Cardiac fibroblast (primary cell): ENCODE measurements at places on chromosomes 4 and X.

- no peak for DNase-seq
These were observed 637.9 kb downstream of the FAT4 start for GRCh38 chr4:125952631-125953030.

DNA sequence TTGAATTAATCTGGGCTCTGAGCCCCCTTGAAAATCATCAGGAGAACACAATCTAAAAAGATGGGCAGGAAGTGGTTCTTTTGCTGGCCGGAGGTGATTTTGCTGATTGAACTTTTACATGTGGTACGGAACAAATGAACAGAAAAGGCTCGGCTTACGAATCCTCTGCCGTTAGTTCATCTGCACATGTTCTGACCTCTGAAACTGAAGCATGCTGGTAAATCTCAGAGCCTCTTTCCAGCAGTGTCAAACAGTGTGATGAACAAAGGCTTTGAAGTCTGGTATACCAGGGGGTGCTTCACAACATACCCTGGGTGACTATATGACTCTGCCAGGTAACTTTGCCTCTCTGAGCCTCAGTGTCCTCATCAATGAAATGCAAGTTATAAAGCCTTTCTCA, 194.2 kb upstream of the C1QTNF7 start:
- peak; percentile 18 for DNase-seq

GRCh38 chr4:111556141-111556781, 589.0 kb upstream of the FAM241A start:
- peak; percentile 16 for DNase-seq

DNA sequence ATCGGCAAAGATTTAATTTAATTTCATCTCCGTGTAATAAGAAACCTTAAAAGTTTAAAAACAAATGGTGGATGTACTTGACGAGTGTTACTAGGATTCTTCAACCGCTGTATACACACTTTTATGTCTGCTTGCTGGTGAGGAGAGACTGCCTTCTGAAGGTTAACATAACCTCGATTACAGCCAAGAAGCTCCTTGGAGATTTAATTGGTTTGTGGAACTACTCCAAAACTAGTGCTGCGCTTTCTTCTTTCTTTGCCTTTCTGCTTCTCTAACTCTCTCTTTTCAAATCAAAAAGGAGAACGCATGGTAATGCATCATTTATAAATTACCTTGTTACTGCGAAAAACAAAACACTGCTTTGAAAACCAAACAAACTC, 109.0 kb downstream of the ANTXR2 start:
- DNase-seq: no peak

DNA sequence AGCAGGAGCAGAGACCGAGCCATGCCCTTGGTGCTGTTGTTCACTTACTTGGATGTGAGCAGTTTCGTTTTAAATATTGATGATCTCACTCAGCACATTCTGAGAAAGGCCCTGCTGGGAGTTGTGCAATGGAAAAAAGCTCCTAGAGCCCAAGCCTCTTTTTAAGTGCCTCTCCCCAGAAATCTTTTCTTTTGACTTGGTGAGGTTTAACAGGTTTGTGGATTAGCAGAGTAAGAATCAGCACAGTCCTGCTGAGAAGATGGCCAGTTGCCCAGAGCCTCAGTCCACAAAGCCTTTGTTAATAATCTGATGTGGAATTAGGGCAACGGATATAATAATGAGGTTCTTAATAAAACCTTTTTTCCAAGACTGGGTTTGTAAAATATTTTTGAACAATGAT, 157.5 kb upstream of the ATP6AP2 start:
- DNase-seq: peak; percentile 3

DNA sequence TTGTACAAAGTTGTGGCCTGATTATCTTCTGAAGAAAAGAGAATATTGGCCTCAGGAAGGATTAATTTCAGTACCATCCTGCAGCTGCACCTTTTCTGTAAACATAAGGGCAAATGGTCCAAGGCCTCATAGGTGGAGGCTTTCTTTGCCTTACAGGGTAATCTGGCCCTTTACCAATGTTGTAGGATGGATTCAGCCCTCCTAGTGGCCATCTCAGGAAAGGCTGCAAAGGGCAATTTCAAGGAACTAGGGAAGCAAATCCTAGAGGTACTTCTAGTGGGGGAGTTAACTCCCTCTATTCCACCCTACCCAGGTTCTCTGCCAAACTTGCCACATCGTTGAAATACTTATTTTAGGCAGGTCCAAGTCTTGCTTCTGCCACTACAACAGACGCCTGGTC, 57.6 kb downstream of the UGT2B11 start:
- DNase-seq: peak; percentile 11

- DNase-seq: no peak
These were observed 17.5 kb downstream of the FHIP1A start for GRCh38 chr4:151426513-151426912.

GRCh38 chr4:38946919-38947318, 79.3 kb downstream of the FAM114A1 start:
- no peak for DNase-seq

- DNase-seq: peak; percentile 45
These were observed 45.1 kb downstream of the CHM start for GRCh38 chrX:86002076-86002896.

DNA sequence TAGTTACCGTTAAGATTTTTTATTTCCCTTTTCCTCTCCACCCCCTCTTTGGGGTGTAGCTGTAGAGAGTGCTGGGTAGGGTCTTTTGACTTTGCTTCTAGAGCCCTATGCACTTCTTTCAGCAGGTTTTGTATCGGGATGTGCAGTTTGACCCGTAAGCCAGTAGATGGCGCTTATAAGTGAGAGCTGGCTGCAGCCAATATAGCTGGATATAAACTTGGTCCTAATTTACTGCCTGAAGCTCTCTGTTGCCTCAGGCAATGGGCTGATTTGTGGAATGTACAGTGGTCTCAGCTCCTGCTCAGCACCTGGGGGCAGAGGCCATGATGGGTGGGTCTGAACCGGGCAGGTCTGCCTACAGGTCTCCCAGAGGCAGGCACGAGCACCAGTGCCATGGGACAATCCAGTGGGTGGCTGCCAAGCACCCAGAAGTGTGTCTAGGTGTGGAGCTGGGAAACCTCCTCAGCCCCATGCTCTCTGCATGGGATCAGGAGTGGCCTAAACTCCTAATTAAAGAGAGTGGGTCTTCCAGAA, 146.5 kb downstream of the SPANXN1 start:
- DNase-seq: no peak

- DNase-seq: no peak
These were observed 5.7 kb downstream of the MAGEA1 start for GRCh38 chrX:153184787-153185186.

DNA sequence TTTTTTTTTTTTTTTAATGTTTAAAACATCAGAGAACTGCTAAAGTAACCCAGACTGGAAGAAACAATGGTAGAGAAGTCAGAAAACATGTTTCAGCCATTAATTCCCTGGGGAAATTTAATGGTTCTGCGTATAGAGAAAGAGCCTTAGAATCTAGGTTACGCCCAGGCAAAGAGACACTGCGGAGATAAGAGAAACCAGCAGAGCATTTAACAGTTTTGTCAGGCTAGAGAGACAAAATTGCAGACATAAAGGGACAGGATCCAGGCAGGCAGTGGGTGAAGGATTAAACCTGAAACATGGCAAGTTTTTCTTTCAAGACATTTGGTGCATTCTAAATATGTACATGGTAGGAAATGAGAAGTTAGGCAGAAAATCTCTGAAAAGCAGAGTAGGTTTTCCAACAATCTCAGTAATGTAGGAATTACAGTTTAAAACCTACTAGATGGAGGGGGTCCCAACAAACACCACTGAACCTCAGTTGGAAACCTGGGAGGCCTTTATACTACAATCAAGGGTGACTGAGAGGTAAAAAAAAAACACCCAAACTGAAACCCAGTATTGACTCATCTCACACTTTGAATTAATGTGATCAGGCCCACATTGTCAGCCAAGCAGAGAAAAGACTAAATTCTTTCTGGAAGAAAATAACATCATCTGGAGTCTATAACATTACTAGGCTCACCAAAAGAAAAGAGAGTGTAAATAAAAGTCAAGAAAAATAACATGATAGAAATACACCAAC, 254.2 kb upstream of the NWD2 start:
- no peak for DNase-seq

DNA sequence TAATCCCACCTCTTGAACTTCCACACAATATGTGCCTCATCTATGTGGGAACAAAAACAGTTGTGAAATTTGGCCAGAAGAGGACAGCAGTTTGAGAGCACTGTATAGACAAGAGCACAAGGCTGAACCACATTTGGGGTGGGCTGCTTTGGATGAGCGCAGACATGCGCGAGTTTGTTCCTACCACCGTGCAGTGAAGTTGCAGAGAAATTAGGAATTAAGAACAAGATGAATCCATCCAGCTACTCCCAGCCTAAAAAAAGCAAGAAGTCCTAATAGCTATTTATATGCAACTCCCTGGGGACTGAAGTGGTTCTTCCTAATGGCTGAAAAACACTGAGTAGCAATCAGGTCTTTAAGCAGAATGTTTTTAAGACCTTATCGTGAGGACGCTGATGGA, 1.0 kb downstream of the GAB3 start:
- DNase-seq: peak; percentile 53

- peak; percentile 65 for DNase-seq
These were observed 223.7 kb downstream of the COL25A1 start for GRCh38 chr4:109078724-109079123.

- DNase-seq: no peak
These were observed 479.3 kb upstream of the ZFP42 start for GRCh38 chr4:187516224-187516623.

DNA sequence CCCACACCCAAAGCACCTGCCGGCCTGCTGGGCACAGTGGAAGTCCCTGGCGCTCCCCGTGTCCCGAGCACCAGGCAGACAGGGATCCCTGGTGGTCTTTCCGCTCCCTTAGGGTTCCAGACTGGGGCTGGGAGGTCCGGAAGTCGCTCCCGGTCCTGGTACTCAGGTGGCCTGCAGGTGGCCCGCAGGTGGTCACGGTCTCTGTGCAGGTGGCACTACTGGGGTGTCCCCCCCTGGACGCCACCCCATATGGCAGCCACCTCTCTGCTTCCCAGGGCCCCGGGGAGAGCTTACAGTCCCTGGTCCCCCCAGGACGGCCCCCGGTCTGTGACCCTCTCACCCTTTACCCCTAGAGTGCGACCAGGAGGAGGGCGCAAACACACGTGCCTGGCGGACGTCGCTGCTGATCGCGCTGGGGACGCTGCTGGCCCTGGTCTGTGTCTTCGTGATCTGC, 13.6 kb downstream of the SLC25A6 start:
- no peak for DNase-seq

DNA sequence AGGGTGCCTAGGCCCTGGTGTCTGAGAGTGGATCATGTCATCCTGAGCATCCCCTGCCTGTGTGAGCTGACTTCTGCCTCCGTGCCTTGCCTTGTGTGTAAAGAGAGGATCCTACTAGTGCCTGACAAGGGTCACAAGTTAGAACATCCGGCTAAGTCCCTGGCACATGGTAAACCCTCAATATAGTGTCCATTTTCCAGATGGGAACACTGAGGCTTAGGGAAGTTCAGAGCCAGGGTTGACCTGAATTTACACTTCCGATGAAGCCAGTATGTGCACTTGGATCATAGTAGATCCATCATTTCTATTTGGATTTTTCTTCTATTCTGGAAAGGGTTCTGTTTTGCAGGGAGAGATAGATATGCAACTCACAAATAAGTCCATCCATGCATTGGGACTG, 12.5 kb upstream of the PSAPL1 start:
- DNase-seq: no peak

GRCh38 chrX:41302370-41302769, 31.6 kb upstream of the DDX3X start:
- no peak for DNase-seq

GRCh38 chr4:7897811-7898210, 41.9 kb downstream of the AFAP1 start:
- no peak for DNase-seq

DNA sequence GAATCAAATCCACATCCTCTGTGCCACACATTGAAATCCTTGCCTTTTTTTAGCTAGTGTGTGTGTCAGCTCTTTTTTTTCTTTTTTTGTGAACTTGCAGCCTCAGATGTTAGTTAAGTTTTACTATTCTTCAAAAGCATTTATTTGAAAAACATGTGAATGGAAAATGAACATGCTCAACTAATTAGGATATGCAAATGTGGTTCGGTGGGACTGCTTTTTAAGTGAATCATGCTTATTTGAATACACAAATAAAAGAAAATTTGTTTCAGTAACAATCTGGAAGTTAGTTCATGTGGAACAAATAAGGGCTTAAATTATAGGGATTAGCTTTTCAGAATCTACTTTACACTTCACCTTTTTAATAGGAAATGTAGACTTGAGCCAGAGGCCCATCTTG, 751.5 kb upstream of the FAM241A start:
- DNase-seq: no peak

DNA sequence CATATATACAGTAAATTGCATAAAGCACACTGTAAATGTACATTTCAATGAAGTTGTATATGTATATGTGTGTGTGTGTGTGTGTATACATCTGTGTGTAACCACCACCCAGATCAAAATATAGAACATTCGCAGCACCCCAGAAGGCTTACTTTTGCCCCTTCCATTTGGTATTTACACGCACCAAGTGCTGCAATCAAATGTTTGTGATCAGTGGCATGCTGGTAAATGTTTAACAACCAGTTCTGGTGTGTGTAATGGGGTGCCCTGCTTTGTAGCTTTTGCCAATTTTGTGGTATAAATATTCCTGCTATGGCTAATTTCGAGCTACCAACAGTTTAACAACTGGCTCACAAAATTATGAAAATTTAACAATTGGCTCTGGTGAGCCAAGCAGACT, 101.3 kb downstream of the RTL5 start:
- no peak for DNase-seq

DNA sequence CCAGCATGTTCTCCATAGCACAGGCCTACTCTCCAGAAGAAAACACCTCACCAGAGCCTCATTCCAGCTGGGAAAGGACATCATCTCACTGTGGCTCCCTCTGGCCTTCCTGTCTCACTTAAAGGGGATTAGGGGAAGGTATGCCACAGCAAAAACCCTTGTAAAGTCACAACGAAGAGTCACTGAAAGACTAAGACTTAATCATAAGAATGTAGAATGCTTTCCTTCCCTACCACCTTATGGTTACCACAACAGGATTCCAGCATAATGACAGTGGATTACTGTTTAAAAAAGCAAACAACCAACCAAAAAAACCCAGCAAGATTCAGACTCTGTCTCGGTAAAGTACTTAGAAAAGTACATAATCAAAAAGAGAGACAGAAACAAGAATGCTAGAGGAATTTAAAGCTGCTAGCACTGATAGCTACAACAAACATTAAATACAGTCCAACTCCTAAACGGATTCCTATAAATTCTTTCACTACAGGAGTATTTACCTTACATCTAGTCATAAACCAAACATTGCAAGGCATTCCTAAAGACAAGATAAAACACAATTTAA, 75.1 kb downstream of the BANK1 start:
- no peak for DNase-seq
